ENCODE measurements at places on chromosomes 16 and 17.

DNA sequence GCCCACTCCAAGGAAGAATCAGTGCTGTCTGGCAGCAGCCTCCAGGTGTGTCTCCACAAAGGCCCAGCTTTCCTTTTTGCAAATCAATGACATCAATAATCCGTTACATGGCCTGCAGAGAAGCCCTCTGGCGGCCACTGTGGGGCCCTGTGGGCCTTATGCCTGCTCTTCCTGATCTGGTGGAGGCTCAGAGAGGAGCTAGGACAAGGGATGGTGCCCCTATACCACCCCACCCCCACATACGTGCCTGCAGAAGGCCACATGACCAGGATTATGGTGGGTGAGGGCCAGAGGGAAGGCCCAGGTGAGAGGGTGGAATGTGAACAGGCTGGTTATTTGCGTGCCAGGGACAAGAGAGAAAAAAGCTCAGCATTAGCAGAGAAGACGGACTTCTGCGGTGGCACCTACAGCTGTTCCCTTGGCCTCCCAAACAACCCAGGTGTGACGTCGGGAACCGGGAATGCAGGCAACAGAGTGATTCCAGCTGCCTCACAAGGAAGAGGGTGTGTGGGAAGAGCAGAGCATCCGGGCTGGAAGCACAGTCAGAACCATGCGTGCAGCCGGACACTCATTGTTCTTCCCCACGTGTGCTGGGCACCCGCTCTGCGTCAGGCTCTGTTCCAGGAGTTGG, 22.5 kb downstream of the EIF4A3 start:
- DNase-seq = peak; percentile 52

DNA sequence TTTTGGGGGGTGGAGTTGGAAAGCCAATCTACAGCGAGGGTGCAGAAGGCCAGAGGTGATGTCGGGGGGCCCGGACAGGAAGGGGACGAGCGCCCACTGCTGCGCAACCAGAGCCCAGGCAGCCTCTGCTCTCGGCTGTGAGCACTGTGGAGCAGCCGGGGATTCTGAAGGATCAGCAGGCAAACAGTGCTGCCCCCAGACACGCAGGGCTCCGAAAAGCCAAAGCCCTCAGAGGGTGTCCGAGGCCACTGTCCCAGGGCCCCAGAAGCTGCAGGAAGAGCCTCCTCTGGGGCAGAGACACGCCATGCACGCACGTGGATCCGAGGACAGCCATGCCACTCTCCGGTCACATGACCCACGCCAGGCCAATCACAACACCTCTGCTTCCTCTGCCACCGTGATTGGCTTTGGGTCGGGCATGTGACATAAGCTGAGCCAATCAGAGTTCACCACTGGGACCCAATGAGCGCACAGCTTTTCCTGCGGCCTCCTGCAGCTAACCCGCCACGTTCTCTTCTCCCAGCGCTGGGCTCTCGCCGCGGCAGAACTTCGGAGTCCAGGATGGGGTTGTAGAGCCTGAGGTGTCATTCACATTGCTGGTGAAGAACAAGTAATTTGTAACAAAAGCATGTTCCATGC, 40.7 kb downstream of the ACTG1 start:
- DNase-seq = peak; percentile 96

DNA sequence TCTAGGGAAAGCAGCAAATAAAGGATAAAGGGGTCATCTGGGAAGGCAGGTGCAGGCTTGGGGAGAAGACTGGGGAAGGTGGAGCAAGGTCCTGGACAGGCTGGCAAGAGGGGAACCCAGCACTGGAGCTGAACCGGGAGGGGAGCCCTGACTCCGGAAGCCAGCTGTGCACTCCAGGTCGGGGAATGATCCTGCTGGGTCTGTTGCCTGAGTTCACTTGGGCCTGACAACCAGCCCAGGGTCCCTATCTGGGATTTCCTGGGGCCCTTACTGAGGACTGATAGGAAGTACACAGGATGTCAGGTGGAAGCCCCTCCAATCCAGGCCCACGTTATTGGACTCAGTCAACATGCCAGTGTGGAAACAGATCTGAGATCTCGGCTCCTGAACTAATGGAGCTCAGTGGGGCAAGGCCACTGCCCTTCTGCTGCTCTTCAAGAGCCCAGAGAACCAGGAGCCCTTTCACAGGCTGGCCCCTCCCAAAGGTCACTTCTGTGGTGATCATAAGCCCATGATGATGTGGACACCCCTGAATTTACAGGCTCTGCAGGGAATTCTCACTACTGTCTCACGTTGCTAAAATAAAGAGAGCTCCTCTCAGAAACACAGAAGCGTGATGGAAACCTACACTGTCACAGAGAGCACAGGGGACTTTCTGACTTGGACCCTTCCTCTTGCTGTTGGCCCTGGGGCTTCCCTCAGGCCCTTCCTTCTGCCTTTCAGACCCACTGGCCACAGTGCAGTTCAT, 19.9 kb upstream of the PITPNM3 start:
- DNase-seq = no peak

GRCh38 chr17:39281806-39282205, 56.1 kb upstream of the STAC2 start:
- peak; percentile 52 for DNase-seq

GRCh38 chr16:89318871-89319630, 101.5 kb downstream of the ZNF778 start:
- no peak for DNase-seq

DNA sequence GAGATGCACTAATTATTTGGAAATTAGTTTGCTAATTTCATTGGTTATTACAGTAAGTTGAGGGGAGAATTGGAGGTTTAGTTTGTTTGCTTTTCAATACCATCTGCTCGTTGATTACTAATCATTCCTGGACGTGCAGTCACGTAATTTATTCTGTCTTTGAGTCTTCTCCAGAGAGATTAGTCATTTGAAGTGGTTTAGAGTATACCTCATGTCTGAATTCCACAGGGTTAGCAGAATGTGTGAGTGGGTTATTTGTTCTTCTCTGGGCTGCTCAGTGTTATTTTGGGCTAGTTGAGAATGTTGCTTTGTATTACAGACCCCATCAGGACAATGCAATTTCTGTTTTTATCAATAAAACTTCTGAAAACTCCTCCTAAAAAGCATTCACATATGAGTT, 265.0 kb downstream of the RBFOX1 start:
- no peak for DNase-seq

GRCh38 chr17:15966879-15967248, 21.9 kb downstream of the ADORA2B start:
- DNase-seq = no peak

- DNase-seq = no peak
Observed at GRCh38 chr16:10562361-10562899, 18.0 kb downstream of the EMP2 start.

- peak; percentile 91 for DNase-seq
Observed at GRCh38 chr17:40362696-40363110, 1.8 kb downstream of the GJD3 start.

DNA sequence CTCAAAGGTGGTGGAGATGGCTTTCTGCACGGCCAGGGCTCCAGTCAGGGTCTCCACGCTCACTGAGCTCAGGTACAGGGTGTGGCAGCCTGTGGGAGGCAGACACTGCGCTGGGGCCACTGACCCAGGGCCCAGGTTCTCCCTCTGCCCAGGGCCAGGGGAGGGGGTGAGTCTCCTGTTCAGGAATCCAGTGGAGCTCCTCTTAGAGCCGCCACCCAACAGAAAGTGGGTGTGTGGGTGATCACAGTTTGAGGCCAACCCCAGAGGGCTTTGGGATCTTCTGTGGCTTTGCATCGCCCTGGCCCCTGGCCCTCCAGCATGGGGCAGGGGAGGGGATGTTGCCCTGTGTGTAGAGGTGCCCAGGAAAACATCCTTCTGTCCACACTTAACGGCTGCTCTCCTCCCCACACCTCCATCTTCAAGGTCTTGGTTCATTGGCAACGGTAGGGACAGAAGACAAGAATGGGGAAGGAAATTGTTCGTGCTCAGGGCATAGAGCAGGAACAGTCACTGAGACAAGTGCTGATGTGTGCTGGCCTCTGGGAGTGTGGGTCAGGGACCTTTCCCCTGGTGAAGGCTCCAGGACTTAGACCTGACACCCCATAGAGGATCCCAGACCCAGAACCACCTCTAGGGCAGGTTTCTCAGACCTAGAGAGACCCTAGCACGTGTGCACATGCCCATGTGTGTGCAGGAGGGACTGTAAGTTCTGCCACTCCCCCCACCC, 21.5 kb downstream of the TNS4 start:
- DNase-seq = no peak

DNA sequence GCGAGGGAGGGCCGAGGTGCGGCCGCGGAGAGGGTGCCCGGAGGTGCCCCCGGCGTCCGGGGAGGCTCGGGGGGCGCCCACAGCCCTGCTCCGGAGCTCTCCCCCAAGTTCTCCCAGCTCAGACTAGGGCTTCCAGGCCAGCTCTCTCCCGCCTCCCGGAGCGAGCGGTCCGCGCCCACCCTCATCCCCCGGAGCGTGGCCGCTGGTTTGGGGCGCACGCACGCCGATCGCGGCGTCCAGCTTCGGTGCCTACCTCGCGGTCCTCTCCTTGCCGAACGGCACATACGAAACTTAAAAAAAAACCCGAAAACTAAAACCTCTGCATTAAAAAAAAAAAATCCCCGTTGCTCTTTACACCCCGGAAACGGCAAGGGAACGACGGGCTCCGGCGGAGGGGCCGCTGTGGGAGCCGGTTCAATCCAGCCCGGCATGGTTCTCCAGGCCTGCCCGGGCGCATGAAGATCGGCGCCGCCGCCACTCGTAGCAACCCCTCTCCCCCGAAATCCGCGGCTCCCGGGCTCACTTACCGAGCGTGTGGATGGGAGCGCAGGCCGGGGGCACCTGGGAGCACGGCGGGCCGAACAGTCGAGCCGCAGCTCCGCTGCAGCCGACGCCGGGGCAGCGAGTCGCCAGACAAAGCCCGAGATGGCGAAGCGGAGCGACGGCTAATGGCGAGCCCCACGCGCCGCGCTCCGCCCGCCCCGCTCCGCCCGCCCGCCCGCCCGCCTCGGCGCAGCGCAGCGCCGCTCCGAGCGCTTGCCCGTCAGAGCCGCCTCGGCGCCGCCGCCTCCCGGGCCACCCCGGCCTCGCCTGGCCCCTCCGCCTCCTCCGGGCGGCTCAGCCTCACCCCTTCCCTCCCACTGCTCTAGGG, 973 bp upstream of the UBTF start:
- peak; percentile 87 for DNase-seq

DNA sequence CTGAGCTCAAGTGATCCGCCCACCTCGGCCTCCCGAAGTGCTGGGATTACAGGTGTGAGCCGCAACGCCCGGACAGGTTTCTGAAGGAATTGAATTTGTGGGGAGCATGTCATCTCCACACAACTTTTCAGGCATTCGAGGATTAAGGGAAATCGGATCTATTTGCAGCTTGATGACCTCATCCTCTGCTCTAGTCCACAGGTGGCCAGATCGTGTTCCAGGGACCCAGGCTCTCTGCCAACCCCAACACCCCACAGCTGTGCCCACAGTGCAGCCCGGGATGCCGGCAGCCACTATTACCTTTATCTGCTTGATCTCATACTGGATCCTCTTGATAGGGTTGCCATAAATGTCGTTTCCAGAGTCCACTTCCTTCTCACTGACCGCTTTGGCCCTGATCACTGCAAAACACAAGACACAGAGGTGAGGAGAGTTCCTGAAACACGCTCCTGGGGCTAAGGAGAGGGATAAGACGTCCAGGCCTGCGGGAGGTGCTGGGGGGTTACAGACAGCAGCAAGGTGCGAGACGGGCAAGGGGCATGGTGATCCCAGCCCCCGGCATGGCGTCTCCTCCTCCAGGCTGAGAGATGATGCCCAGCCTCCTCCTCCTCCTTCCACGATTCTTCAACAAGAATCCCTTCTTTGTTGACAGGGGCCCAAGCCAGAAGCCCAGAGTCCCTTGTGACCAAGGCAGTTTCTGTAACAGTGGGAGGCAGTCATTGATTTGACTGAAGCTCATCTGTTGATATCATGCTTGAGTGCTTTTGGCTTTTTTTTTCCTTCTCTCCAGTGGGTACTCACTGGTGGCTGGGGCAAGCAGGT, 29.3 kb downstream of the CEP295NL start:
- no peak for DNase-seq
